Cortex of kidney (tissue), 1 donor: ENCODE measurements at places on chromosomes 6 and 20.

GRCh38 chr20:52890130-52890529 is 82.0 kb upstream of the TSHZ2 start:
- DNase-seq, result no peak

- DNase-seq, result no peak
Measured at GRCh38 chr6:116278854-116279231, 887 bp downstream of the TSPYL1 start.

DNA sequence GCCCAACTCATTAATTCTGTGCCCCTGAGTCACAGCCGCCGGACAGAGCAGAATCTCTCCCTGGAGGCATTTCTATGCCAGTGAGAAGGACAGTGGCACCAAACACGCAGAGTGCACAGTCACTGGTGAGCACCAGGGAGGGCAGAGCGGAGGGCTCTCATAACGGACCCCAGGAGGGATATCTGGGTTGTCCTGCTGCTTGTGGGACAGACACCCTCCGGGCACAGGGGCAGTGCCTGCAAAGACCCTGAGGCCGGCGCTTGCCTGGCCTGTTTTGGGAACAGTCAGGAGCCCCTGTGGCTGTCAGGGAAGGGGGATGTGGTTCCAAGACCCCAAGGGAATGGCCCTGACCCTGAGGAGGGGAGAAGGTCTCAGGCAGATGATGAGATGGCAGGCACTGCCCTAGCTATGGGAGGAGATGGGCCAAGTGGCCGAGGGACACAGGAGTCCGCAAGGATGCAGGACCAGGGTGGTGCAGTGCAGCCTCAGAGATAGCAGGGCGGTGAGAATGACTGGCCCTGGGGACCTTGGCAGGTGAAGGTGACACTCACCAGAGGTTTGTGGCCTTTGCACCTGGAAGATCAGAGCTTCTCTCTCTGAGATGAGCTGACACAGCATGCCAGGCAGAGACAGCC is 270.8 kb downstream of the SMOC2 start:
- no peak for DNase-seq

- DNase-seq, result no peak
Measured at GRCh38 chr20:19009081-19009688, 195.6 kb downstream of the SCP2D1 start.

DNA sequence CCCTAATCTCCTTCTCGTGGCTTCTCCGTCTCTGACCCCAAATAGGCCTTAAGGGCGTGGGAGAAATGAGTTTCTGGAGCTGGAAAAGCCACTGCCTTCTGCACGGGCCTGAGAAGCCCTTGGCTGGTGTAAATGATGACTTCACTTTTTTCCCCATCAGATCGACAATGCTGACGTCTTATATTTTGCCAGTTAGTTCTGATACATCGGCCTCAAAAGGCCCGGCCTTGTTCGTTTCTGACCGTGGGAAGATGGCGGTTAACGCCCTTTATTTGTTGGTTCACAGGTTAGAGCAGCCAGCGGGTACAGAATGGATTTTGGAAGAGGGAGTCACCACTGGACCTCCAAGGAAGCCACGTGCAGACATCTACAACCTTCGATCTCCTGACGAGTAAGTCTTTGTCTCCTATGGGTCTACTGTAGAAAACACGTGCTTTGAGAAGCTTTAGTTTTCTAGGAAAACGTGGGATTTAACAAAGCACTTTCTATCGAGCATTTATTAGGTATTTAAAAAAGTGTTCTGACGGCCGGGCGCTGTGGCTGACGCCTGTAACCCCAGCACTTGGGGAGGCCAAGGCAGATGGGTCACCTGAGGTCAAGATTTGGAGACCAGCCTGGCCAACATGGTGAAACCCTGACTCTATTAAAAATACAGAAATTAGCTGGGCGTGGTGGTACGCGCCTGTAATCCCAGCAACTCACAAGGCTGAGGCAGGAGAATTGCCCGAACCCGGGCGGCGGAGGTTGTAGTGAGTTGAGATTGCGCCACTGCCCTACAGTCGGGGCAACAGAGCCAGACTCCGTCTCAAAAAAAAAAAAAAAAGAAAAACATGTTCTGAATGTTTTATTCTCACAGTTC is 1.2 kb upstream of the ZNFX1 start:
- no peak for DNase-seq

- DNase-seq, result no peak
Measured at GRCh38 chr20:42204109-42204660, 586.0 kb upstream of the CHD6 start.

GRCh38 chr6:87789198-87789899 is 87.3 kb upstream of the AKIRIN2 start:
- DNase-seq, result no peak

DNA sequence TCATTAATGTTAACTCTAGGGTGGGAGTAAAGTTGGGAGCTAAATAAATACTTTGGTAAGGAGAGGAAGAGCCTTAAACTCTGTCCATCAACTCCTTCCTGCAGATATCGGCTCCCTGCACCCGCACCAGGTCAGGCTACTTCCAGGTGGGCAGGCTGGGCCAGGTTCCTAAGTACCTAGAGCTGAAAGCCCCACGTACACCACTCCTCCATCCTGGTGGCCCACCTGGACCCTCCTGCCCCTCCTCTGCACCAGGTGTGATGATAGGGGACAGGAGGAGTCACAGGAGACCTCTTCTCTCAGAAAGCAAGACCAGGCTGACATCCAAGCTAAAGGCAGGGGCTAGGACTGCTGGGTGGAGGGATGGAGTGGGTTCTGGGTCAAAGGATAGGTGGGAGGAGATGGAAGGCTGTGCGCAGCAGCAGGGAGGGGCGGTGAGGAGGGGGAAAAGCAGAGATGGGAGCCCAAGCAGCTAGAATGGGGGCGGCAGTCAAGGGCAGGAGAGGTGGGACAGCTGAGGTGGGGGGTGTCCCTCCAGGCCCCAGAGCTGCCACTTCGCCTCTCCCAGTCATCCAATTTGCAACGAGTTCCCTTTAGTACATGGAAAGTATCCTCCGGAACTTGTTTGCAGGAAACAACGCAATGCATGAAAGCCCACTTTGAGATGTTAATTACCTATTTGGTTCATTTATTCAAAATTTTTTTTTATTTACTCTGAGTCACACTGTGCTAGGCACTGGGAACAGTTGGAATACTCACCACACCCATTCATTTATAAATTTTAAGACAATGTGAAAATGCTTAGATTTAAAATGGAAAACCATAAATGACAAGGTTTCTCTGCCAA is 15.2 kb upstream of the TOX2 start:
- DNase-seq, result no peak

GRCh38 chr6:40439026-40439800 is 148.0 kb downstream of the LRFN2 start:
- no peak for DNase-seq

DNA sequence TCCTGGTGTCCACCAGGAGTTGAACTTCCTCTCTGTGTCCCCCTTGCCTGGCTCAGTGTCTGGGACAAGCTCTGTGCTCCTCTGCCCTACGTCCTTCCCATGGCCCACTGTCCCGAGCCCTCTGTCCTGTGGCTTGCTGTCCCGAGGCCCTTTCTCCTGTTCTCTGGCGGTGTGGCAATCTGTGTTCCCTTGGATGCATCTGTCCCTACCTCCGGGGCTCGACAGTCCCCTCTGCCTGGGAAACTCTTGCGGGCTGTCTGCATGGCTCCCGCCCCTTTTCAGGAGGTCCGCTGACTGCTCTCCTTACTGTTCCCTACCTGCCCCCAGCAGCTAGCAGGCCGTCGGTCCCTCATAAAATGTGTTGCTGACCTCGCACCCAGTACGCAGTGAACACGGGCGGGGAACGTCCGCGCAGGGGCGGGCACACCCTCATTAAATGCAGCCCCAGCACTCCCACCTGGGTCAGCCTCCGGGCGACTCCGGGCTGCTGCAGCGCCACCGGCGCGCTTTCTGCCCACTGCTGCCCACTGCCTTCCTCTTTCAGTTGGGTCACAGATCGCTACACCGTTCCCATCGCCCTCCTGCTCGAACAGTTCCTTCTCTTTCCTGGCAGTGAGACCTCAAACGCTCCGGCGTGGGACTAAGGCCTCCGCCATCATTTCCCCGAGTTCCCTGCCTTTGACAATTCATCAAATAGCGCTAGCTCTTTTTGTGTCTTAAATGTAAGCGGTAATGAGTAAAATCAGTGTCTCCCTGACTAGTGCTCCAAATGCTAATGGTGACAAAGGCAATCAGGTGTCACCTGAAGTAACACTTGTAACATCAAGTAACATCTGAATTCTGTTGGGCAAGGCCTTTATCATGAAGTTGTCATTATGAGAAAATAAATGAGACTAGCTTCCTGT is 60.5 kb downstream of the RSPH3 start:
- DNase-seq, result no peak

DNA sequence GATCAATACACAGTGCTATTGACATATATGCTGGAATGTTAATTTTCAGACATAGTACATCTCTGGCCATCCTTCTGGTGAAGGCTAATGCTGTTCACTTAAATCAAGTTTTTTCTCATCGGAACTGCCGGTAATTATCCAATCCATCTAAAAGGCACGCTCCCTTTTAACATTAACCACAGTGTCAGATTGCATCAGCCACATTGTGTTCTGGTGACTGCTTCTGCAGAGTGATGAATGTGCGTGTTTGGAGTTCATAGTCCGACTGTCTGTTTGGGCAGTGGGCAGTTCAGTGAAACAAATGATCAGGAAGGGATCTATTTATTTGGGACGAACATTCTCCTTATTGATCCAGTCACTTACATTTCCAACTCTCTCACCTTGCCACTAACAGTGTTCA is 49.5 kb downstream of the SOBP start:
- DNase-seq, result no peak

DNA sequence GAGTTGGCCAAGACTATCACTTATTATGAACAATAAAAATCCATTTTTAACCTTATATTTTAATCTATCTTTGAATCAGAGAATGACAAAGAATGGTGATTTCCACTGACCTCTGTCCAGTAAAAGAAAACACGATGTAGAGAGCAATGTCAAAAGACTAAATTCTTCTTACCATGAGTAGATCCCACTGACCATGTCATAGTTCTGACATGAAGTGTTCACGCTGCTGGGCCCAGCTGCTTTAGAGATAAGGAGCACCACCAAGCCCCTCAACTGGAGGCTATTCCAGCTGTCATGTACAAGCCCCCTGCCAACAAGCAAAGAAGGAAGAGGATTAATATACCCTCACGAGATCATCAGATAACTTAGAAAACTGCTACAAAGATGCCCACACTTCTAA is 125.3 kb downstream of the PDSS2 start:
- DNase-seq, result no peak

GRCh38 chr20:44494266-44494665 is 18.6 kb downstream of the TTPAL start:
- DNase-seq, result no peak

DNA sequence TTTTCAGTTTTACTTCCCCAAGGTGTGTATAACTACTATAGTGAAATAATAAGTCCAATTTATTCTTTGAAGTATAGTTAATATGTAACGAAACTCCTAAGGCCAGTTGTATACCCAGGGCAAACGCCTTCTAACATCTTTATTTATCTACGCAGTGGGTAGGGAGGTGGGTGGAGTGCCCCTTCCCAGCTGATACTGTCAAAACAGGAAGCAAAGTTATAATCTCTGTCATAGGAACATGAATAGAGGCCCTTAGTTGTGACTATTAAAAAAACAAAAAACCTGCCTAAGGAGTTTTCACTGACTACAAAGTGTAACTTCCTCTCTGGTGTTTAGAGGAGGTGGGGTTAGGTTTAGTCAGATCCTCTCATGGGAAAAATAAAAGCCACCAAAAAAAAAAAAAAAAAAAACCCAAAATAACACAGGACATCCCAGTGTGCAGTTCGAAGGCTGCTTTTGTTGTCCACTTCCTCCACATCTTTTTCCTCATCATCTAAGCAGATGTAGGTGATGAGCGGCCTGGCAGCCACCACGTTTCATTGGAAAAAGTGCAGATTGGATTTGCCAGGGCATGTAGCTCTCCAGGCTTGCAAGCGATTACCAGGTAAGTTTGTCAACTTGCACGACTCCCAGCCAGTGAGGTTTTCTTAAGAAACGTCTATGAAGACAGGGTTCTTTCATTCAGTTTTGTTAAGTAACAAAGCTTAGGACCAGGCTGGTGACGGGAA is 58.7 kb downstream of the UTRN start:
- no peak for DNase-seq

- DNase-seq, result no peak
Measured at GRCh38 chr6:152170702-152171667, 363.5 kb downstream of the ESR1 start.

DNA sequence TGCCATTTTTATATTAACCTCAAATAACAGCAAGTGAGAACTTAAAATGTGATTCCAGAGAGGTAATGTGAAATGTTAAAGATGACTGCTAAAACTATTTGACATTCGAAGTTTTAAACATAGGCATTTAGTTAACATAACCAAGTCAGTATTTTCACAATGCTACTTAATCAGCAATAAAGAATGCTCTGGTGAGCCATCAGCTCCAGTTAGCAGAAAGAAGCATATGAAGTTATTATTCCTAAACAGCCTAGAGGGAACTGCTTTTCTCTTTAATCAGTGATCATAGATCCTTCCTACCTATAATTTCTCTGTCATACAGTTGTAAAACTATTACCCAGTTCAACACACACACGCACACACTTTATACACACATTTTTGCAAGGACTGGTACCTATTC is 60.1 kb downstream of the MMS22L start:
- no peak for DNase-seq

- no peak for DNase-seq
Measured at GRCh38 chr20:19026901-19027644, 185.4 kb upstream of the SLC24A3 start.

DNA sequence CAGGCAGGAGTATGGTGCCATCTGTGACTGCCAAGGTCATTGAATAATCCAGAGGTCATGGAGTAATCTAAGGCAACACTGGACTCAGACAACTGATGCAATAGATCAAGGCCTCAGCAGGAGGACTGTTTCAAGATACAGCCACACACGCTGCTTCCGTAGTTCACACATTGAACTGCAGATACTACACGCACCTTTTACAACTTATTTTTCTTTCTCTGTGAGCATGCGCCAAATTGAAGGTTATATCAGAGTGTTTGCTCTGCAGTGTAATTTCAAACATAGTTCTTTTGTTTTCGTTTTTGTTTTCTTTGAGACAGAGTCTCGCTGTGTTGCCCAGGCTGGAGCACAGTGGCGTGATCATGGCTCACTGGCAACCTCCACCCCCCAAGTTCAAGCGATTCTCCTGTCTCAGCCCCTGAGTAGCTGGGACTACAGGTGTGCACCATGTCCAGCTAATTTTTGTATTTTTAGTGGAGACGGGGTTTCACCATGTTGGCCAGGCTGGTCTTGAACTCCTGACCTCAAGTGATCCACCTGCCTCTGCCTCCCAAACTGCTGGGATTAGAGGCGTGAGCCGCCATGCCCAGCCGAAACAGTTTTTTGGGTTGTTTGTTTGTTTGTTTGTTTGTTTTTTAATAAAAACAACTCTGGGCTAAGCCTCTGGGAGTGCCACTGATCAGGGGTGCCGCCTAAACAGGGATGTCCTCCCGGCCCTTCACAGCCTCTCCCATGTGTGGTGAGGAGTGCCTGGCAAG is 96.6 kb upstream of the NAA20 start:
- no peak for DNase-seq

DNA sequence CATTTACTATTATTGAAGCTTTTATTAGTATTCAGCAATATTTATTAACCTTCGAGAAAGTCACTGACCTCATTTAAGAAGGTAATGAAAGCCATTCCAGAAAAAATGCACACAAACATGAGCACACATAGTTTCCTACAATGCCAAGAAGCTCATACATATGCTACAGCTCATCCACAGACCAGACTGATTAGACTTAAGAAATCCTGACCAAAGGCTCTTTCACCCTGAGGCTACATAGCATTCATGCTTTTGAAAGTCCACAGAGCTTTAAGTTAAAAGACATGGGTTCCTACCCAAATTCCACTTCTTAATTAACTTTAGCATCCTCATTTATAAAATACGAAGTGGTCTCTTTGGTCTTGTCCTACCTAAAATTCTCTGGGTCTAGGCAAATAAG is 430.4 kb downstream of the TBC1D32 start:
- no peak for DNase-seq

- DNase-seq, result no peak
Measured at GRCh38 chr6:42292004-42292740, 74.5 kb upstream of the MRPS10 start.
